ENCODE measurements at places on chromosomes 2 and 18.

DNA sequence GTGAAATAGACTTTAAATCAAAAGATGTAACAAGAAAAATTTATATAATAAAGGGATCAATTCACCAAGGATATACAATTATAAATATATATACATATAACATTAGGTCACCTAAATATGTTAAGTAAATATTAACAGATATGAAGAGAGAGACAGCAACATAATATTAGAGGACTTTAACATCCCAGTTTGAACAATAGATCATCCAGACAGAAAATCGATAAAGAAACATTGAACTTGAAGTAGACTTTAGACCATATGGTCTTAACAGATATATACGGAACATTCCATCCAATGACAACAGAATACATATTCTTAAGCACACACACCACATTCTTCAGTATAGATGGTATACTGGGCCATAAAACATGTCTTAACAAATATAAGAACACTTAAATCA, 649.6 kb upstream of the SETBP1 start:
- DNase-seq: no peak
- H3K4me1 ChIP-seq: no peaks in the 10 kb centered on the region
- H3K27me3 ChIP-seq: no peaks in the 10 kb centered on the region
- H3K36me3 ChIP-seq: no peaks in the 10 kb centered on the region

- no peaks in the 10 kb centered on the region for H3K4me1 ChIP-seq
- no peak overlapping the region for H3K27ac ChIP-seq
- DNase-seq: no peak
- H3K4me3 ChIP-seq: no peak overlapping the region
Measured at GRCh38 chr2:127961729-127962128, 66.1 kb downstream of the SAP130 start.

- H3K4me1 ChIP-seq: no peaks in the 10 kb centered on the region
- H3K36me3 ChIP-seq: no peaks in the 10 kb centered on the region
- H3K27ac ChIP-seq: no peak overlapping the region
- DNase-seq: no peak
- H3K4me3 ChIP-seq: no peak overlapping the region
- no peaks in the 10 kb centered on the region for H3K27me3 ChIP-seq
Measured at GRCh38 chr2:50895041-50895440, 136.9 kb downstream of the NRXN1 start.

GRCh38 chr2:171080607-171081006, 80.1 kb downstream of the TLK1 start:
- no peak for DNase-seq
- H3K27ac ChIP-seq: no peak overlapping the region
- H3K4me3 ChIP-seq: no peak overlapping the region
- H3K4me1 ChIP-seq: peaks cover 10% of the 10 kb centered on the region
- no peaks in the 10 kb centered on the region for H3K27me3 ChIP-seq
- H3K36me3 ChIP-seq: peaks cover 10% of the 10 kb centered on the region

DNA sequence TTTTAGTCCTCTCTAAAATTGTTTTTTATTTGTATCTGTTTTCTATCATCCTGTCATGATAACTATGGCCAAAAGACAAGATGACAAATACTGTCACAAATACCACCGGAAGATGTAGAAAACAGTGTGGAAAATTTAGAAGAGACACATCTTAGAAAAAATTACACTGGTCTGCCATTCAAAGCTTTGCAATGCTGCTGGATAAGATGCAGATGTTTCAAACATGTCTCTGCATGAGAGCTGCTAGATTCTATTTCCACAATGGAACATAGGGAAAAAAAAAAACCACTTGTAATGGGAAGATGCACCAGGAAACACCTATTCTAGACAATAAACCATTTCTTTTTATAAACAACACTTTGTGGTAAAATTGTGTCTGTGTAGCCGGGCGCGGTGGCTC, 5.8 kb upstream of the TAF1B start:
- H3K27ac ChIP-seq: no peak overlapping the region
- H3K4me3 ChIP-seq: no peak overlapping the region
- no peaks in the 10 kb centered on the region for H3K36me3 ChIP-seq
- H3K4me1 ChIP-seq: no peaks in the 10 kb centered on the region

DNA sequence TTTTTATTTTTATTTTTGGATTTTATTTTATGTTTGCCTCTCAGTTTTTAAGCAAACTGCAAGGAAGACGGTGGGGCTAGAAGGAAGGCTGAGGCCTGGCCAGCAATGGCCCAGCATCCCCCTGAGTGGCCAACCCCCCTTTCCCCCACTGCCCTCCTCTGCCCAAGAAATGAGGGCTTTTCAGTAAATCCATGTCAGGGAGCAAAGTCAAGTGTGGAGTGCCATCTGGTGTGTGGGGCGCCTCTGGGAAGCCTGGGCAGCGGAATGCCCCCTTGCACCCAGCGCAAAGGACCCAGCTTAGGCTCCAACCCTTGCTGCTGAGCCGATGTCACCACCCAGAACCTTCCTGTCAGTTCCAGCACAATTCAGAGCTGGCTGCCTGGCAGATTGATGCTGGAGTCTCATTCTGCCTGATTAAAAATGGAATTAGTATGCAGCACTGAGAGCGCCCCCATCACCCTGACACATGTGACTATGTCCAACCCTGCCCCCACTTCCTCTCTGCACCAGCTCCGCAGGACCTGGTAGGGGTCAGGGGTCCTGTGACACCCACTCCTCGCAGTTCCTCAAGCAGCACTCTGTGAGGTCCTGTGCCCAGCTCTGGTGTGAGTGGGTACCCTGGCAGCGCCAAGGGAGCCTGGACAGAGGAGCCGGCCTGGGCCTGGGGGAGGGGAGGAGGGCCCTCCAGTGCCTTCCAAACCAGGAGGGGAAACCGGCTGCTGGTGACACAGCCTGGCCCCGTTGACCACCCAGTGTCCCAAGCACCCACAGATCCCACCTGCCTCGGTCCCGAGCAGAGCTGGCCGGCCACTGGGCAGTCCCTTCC, 9.2 kb upstream of the ALPP start:
- no peak overlapping the region for H3K27ac ChIP-seq
- H3K27me3 ChIP-seq: no peaks in the 10 kb centered on the region
- DNase-seq: no peak
- no peaks in the 10 kb centered on the region for H3K36me3 ChIP-seq

- peaks cover 25% of the 10 kb centered on the region for H3K4me1 ChIP-seq
- H3K36me3 ChIP-seq: no peaks in the 10 kb centered on the region
- no peak for DNase-seq
Measured at GRCh38 chr2:28544036-28544346, 48.1 kb downstream of the PLB1 start.

DNA sequence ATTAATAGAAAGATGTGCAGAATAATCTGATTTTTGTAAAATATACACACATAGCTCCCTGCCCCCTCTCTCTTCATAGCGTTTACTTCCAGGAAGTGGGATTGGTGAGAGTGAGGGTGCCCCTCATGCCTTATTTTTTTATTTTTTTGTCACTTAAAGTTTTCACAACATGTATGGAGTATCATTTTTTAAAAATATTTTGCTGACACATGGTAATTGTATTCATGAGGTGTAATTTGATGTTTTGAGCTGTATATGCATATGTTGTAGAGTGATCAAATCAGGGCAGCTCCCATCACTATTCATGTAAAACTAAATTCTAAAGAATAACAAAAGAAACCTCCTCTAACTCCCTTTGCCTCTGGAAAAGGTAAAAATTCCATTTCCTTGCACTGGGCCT, 74.7 kb downstream of the VSNL1 start:
- DNase-seq: no peak
- no peaks in the 10 kb centered on the region for H3K27me3 ChIP-seq
- no peak overlapping the region for H3K4me3 ChIP-seq
- H3K36me3 ChIP-seq: no peaks in the 10 kb centered on the region

DNA sequence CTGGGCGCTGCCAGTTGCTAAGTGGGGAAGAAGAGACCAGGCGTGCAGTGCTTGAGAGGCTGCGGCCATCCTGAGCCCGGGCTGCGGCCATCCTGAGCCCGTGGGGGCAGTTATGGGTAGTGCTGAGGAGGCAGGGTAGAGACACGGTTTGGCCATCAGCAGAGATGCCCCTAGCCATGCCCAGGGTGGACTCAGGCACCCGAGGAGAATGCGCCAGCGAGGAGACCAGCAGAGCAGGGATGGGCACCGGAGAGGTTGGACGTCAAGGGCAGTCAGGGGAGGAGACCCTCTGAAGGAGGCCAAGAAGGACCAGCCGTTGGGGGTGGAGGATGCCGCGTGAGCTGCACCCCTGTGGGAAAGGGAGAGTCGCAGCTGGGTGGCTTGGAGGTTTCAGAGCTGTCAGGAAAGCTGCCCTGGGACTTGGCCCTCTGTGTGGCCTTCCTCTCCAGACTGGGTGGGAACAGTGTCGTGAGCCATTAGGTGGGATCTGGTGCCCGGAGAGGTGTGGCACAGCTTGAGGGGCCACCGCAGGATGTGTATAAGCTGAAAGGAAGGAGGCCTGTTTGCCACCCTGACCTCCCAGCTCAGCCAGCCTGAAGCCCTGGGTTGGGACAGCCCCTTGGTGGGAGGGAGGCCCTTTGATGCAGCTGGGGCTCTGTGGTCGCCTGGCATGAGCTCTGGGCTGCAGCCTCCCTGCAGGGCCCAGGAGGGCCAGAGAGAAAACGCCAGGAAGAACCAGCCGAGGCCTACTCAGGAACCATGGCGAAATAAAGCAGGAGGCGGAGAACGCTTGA, 56.0 kb downstream of the SH3BP4 start:
- no peak for DNase-seq
- no peaks in the 10 kb centered on the region for H3K27me3 ChIP-seq
- no peak overlapping the region for H3K4me3 ChIP-seq
- H3K36me3 ChIP-seq: no peaks in the 10 kb centered on the region
- H3K27ac ChIP-seq: no peak overlapping the region

DNA sequence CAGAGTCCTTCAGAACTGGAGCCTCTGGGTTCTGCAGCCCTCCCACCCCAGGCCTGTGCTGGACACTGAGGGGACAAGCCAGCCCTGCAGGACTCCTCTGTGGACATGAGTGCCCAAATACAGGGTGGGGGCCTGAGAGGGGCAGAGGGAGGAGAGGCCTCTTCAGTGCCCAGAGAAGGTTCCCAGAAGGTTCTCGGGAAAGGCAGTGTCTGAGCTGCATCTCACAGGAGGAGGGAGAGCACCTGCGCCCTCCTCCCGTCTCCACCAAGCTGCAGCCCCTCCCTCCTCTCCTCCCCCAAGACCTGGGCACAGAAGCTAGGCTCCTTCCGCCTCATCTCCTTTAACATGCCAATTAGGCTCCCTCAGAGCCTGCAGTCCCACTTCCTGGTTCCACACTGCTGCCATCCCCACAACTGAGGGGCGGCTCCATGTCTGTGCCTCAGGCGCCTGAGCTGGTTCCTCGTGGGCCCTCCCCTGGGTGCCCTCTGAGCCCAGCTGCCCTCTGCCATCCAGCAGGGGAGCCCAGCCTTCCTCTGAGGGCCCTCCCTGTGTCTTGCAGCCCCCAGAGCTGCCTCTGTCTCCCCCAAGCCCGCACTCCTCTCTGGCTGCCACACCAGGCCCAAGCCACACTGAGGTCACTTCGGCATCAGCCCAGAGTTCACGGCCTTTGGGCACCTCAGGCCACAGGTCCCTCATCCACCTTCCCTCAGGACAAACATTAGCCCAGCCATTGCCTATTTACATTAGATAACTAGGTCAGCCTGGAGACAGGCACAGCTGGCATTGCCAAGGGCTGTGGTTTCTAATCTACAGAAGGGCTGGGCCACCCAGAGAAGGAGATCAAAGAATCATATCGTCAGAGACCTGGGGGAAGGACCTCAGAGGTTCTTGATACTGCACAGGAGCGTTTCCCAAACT, 28.9 kb downstream of the KCNK3 start:
- no peak for DNase-seq
- H3K36me3 ChIP-seq: no peaks in the 10 kb centered on the region
- H3K4me1 ChIP-seq: no peaks in the 10 kb centered on the region

GRCh38 chr2:147122944-147123343, 721.9 kb upstream of the ACVR2A start:
- no peak overlapping the region for H3K27ac ChIP-seq
- H3K4me3 ChIP-seq: no peak overlapping the region
- H3K36me3 ChIP-seq: no peaks in the 10 kb centered on the region
- no peaks in the 10 kb centered on the region for H3K27me3 ChIP-seq
- H3K4me1 ChIP-seq: no peaks in the 10 kb centered on the region
- DNase-seq: no peak

DNA sequence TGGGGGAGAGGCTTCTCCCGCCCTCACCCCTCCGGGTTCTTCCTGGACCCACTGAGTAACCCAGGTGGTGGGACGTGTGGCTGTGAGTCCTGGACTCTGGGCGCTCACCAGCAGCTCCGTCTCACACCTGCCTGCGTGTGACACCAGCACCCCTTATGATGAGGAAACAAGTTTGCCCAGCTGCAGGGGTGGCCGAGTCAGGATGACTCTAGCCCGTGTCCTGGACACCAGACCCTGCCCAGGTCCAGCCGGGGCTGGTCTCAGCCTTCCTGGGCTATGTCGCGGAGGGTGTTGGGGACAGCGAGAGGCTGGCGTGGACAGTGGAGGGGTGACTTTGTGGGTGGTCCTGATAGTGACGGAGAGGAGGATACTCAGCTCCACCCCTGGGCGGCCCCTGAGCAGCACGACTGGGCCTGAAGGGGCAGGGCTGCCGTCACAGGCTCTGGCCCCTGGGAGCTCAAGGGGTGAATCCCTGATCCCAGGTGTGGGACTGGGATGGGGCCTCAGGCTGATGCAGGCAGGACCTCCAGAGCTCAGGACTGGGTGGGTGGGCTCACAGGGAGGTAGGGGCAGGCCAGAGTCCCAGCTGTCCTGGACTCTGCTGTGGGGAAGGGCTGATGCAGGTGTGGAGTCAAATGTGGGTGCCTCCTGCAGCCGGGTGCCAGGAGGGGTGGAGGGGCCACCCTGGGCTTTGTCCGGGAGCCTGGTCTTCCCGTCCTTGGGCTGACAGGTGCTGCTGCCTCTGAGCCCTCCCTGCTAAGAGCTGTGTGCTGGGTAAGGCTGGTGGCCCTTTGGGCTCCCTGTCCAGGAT, 3.7 kb downstream of the GPR35 start:
- H3K36me3 ChIP-seq: no peaks in the 10 kb centered on the region
- H3K27me3 ChIP-seq: no peaks in the 10 kb centered on the region
- DNase-seq: no peak
- H3K4me1 ChIP-seq: peaks cover 41% of the 10 kb centered on the region

DNA sequence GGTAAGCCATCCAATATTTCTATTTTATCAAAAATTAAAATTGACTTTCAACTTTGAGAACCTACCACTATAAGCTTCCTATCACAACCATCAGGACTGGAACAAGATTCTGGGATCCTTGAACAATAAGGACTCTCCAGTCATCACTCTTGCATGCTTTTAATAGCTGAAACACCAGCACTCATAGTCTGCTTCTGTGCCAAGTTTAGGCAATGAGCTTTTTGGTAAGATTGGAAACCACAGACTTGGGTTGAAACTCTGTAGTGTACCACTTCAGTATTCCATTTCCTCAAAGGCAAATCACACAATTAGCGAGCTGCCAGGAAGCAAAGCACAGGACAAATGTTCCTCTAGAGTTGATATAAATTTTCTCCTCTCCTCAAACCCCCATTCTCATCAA, 1065.8 kb upstream of the SLC39A10 start:
- no peaks in the 10 kb centered on the region for H3K4me1 ChIP-seq
- H3K27ac ChIP-seq: no peak overlapping the region
- no peak for DNase-seq

DNA sequence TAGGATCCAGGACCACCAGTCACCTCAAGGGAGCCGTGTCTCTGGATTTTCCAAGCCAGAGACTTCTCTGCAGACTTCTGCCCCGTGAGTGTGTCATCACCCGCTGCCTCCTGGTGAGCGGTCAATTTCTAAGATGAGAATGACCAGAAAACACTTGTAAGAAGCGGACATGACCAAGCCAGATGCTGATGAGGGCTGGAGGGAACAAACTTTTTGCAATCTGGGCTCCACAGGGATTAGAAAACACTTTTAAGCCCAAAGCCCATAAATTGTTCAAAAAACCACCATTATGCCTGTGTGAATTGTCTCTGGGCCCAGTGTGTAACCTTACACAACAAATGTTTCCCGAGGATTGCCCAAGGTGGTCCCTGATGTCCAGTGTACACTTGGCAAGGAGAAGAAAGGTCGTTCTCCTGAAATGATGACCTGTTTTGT, 5.3 kb upstream of the NPPC start:
- peaks cover 12% of the 10 kb centered on the region for H3K27me3 ChIP-seq
- H3K36me3 ChIP-seq: no peaks in the 10 kb centered on the region
- no peak overlapping the region for H3K4me3 ChIP-seq
- no peak overlapping the region for H3K27ac ChIP-seq
- DNase-seq: no peak
